Naive B cell (primary cell): ENCODE measurements at places on chromosomes 5 and 9. TPM values are rescaled to one million over a fixed set of nuclear protein-coding genes. Genes with fewer than 3 reads are reported as not detected.

DNA sequence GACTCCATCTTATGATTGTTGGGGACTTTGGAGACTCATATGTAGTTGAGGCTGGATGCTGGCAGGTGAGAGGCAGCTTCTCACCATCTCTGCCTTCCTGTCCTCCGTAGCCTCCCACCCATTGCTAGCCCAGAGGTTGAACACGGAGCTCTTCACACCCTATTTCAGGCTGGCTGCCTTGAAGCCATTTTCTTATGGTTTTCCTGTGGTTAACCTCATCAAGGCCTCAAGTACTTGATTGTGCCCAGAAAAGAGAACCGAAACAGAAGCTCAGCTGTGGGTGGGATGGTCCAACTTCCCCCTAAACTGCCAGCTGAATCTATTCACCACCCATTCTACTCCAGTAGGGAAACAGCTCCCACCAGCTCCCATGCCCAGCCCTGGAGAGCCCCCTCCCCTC is 102.9 kb downstream of the LIFR start:
- peak; percentile 48 for DNase-seq

The GPR151 gene
- polyA plus RNA-seq, result not detected

- no peak for DNase-seq
Observed at GRCh38 chr9:122219856-122220672, 8.7 kb downstream of the LHX6 start.

GRCh38 chr9:87322840-87323635 is 174.6 kb upstream of the DAPK1 start:
- no peak for DNase-seq

The ZCCHC9 gene
- 20.6 TPM for polyA plus RNA-seq

DNA sequence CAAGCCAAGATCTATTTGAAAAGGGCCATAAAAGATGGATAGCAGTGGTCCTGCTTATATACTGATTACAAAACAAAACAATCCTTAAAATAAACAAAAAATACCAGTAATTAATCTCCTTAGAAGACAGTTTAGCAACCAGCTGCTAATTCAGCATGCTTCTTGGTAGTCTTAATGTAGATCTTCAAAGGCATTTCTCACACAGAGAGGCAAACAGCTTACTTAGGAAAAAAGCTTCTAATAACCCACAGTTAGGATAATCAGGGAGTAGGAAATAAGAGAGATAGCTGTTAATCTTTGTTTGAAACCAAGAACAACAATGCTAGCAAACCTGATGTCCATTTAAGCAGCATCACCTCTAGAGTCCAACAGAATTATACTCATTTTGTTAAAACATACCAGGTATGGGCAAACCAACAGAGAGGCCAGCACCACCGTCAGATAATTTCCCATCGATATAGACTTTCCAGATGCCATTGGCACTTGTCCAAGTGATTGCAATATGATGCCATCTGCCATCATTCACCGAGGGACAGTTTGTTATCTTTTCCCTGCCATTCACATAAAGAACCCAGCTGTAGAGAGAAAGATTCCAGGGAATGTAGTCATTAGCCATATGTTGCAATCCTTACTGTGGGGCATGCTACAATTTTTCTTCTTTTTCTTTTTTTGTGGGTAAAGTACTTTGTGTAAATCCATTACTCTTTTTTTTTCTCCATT is 105.6 kb upstream of the TXNDC8 start:
- DNase-seq, result no peak

The TAF11L8 gene
- not detected for polyA plus RNA-seq

GRCh38 chr5:148090773-148091250 is 27.0 kb downstream of the SPINK5 start:
- no peak for DNase-seq

- no peak for DNase-seq
Observed at GRCh38 chr5:25909163-25909562, 1129.2 kb downstream of the CDH9 start.

The CDC20B gene
- polyA plus RNA-seq, result not detected

The SPOCK1 gene
- polyA plus RNA-seq, result not detected

The CDKN2A gene
- polyA plus RNA-seq, result 4.6 TPM

DNA sequence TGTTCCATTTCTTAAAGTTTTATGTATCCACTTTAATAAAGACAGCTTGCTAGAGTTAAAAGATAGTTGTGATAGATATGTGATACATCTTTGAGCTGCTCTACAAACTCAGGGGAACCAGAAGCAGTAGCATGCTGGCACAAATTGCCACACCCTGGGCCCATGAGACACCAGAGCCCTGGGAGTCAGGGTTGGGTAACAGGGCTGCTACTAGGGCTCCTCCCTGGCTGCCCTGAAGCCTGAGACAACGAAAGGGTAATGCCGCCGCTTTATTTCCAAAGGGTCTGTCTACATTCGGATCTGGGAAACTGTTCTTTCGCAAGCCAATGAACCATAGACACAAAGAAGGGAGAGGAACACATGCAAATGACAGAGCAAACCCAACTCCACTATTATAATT is 29.2 kb downstream of the PTPN3 start:
- DNase-seq, result no peak

The TAF11L13 gene
- not detected for polyA plus RNA-seq

DNA sequence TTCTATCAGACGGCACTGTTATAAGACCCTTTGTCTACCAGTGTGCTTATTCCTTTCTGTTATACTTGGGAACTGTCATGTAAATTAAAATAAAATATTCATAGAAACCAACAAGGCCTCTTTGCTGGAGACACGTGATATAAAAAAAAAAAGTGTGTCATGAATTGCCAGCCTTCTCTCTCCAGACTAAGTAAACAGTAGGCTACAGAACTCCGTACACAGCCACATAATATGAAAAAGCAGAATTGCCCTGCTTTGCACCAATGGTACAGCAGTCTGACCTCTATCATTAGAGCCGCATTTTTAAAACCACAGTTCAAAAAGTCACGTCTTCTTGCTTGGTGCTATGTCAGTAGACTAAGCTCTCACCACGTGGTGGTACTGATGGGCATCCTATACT is 231.3 kb downstream of the SEMA5A start:
- DNase-seq, result no peak

DNA sequence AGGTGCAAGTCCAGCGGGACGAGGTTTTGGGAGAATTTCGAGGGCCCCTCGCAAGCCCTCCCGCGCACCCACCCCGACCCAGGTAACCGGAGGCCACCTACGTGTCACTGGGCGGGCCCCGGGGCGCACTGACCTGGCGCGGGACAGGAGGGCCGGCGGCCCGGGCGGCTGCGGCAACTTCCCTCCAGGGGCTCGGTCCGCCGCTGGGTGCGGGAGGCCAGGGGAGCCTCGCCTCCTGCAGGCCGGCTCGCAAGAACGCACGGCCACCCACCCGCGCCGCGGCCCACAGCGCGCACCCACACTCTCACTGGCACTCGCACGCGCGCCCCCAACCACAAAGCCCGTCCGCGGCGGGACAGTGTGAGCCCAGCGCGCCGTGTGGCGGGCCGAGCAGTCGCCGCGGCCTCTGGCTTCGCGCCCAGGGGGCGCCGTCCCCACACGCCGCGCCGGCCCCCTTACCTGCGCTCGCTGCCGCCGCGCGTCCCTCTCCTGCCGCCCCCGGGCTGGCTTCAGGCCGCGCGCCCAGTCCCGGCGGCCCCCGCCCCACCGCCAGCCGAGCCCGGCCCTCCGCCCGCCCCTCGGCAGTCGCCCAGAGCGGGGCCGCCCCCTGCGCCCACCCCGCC is 451 bp downstream of the LPAR1 start:
- no peak for DNase-seq

- DNase-seq, result no peak
Observed at GRCh38 chr5:21225223-21226064, 1237.4 kb upstream of the CDH18 start.

DNA sequence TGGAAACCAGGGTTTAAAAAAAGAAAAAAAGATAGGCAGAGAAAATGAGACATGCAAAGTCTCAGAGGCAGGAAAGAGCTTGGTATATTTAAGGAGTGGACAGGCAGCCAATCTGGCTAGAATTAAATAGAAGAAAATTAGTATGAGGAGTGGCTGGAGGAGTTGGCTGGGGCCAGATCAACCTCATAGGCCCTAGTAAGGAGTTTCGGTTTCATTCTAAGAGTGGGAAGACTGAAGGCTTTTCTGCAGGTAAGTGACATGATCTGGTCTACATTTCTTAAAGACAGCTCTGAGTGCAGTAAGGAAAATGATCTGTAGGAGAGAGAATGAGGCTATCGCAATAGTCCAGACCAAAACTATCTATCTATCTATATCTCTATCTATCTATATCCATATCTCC is 27.5 kb downstream of the ADRB2 start:
- no peak for DNase-seq

DNA sequence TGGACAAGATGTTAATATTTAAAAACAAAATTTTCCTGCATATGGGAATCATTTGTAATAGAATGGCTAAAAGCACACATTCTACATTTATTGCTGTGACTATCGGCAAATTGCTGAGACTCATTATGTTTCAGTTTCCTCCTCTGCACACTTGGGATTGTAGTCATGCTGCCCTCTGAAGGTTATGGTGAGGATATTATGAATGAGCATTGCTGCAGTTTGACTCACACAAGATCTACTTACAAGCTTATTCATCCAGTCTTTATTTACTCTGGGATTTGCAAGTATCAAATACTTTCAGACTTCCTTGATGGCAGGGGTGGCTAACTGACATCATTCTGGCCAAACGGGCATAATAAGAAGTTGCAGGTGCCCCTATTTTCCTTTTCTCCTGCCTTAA is 9.5 kb upstream of the NFIL3 start:
- DNase-seq, result no peak

DNA sequence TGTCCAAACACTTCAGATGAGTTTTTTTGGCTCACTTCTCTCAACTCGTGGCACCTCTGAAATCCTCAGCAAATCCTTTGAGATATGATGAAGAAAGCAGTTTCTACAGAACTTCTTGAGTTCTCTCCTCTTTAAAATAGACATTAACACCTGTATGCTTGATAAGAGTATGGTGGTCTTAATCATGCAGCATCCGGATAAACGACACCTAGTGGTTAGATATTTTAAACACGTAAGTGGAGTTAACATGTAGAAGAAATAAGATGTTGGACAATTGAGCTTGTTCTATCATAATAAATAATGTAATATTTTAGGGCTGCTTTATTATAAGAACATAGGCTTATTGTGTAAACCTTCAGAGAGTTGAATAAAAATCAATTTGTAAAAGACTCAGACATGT is 324.8 kb downstream of the CYLC2 start:
- DNase-seq, result no peak

The TAF11L10 gene
- not detected for polyA plus RNA-seq

DNA sequence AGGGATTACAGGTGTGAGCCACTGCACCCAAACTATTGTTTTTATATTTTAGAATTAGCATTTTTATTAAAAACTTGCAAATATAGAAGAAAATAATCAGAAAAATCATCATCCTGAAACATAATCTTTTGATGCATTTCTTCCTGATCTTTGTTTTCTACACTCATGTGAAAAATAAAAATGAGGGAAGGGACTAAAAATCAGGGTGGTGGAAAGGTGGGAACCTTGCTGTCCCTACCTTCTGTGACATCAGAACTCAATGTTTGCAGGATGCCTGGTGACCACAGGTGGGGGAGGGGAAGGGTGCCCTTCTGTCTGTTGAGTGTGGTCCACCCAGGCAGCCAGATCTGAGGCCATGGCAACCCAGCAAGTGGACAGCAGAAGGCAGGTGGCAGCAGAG is at the start of gene SMIM23:
Gene SMIM23, plus strand, starts transcription at position 301 of the 400 bp plus-strand sequence. Its CDS starts 55 bp downstream, at position 356.
- DNase-seq, result no peak

DNA sequence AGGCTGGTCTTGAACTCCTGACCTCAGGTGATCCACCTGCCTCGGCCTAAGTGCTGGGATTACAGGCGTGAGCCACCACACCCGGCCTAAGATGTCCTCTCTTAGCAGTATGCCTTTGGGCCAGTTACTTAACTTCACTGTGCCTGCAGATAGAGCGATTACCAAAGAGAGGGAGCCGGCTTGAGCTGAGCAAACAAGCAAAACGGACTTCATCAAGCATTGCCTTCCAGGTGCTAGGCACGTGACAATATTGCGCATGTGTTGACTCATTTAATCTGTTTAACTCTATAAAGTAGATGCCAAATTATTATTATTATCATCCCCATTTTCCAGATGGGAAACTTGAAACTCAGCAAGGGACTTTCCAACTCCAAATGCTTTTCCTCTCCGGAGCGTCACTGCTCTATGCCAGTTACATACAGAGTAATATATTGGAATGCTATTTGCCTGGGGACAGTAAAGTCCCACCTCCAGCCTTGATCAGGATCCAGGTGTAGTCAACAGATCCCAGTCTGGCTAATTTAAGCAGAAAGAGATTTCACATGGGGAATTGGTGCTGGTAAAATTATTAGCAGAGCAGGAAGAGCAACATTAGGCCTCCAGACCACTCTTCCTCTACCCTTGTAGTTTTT is 5.6 kb upstream of the C9orf152 start:
- no peak for DNase-seq

DNA sequence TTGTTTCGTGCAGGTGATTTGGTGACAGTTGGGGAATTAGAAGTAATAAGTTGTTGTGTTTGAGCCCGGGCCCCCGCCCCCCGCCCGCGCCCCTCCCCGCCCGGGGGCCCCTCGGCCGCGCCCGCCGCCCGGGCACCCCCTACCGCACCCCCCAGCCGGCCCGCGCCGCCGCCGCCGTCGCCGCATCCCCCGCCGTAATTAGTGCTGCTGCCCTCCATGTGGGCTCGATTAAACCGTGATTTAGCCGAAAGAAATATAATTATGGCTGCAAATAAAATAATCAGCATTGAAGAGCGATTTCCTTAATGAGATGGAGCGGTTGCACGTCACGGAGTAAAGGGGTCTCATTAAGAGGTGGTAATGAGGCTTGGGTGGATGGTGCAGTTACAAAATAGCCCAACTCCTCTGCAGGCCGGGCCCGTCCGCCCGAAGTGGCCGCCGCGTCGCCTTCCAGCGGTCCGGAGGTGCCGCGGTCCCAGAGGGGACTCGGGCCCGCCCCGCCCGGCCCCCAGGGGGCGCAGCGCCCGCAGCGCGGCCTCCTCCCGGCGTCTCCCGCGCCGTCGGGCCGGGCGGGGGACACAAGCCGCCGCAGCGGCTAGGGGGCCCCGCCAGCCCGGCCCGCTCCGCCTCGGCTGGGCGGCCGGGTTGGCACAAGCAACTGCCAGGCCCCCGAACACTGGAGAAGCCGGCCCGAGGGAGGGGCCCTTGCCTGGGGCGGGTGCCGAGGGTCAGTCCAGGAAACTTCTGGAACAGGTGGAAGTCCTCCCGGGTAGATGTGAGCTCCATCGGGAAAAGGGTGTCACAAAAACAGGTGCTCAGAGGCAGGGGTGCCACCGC is 6.9 kb upstream of the OTP start:
- DNase-seq, result peak; percentile 50

DNA sequence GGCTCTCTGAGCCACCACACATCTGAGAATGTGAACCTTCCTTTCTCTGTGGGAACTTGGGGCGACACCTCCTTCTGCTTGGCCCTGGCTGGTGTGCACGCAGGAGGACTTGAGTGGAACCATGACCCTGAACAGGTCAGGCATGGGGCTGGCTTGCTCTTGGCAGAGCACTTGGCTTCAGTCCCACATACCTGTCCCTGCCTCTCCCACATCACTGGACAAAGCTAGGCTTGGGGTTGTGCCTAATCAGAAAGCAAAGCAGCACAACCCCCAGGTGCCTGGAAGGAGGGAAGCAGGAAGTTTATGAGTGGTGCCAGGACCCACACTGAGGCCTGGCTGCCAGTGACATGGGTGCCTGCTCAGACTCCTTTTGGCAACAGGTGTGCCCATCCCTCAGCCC is 13.2 kb downstream of the GADD45G start:
- DNase-seq, result no peak

- peak; percentile 24 for DNase-seq
Observed at GRCh38 chr9:32431940-32432555, 47.6 kb downstream of the ACO1 start.

- DNase-seq, result no peak
Observed at GRCh38 chr9:18985464-18985951, 47.5 kb downstream of the SAXO1 start.
